ENCODE measurements at places on chromosomes 4 and X. TPM values are rescaled to one million over a fixed set of nuclear protein-coding genes. Genes with fewer than 3 reads are reported as not detected.

DNA sequence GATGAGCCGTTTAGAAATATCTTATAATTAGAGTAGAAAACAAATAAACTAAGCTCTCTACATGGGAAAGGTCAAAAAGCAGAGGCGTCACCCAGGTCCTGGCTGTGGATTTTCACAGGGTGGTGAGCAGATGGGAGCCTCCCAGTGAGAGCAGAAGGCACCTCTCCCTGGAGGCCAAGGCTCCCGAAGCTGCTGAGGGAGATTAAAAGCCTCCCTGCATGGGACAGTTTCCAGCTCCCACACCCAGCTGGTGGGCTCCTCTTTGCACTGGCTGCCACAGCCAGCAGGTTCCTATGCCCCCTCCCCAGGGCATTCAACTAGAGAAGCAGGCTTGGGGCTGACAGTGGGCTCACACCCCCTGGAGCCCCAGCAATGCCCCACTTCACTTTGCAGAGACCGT lies 55.2 kb upstream of the TBC1D9 start:
- DNase-seq = no peak

DNA sequence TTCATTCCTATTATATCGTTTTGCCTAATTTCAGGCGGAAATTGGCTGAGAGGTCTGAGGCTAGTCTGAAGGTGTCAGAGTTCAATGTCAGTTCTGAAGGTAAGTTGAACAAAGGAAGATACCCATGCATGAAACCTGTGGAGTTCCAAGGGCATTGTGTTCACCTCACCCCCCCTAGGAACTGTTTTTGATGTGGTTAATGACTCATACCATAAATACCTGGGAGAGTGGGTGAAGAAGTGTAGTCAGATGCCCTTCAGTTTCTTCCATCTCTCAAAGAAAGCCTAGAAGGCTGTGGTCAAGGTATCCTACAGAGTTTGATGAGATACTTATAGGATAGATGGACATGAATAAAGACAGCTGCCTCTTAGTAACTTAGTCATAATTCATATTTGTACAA lies 2.7 kb downstream of the UTP14A start:
- no peak for DNase-seq

- peak; percentile 87 for DNase-seq
These were observed 30.8 kb downstream of the BLOC1S4 start for GRCh38 chr4:6746721-6747293.

DNA sequence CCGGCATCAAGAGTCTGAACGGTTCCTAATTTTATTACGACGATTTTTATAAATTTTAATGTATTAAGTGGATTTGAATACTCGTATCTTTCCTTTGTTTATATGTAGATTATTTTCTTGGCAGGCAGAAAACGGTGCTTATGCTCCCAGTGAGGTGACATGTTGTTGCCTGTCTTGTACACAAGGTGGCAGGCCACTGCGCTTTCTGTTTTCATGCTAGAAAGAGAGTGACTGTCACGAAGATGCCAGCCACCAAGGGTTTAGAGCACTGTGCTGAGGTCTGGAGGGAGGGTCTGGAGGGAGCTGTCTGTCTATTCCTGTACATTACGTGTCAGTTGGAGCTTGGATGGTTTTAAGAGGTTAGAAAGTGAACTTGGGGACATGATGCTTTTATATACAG lies 87.7 kb downstream of the SHROOM2 start:
- peak; percentile 32 for DNase-seq

- DNase-seq = no peak
These were observed 295.5 kb upstream of the BOD1L1 start for GRCh38 chr4:13922873-13923645.

DNA sequence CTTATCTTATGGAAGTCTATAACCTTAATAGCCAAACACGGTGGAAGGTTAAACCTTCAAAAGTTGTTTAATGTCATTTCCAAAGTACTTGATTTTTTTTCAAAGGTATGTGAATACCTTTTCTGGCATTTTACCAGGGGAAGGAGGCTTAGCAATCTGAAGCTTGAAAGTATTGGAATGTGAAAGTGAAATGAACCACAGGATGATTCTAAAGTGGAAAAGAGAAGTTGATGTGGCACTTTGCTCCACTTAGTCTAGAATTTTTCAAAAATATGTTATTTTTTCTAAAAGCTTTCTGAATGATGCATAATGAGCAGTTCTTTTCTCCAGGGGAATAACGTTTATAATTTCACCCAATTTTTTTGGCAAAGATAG lies 19.2 kb downstream of the PI4K2B start:
- no peak for DNase-seq

- DNase-seq = no peak
These were observed 11.5 kb downstream of the MOSPD2 start for GRCh38 chrX:14884714-14885113.

Gene ART3
- 3.6 TPM for total RNA-seq

Gene LANCL3
- total RNA-seq = 5.5 TPM

Data from left colon (tissue), 2 donors.